ENCODE measurements at places on chromosomes 3 and 15. TPM values are rescaled to one million over a fixed set of nuclear protein-coding genes. Genes with fewer than 3 reads are reported as not detected.

DNA sequence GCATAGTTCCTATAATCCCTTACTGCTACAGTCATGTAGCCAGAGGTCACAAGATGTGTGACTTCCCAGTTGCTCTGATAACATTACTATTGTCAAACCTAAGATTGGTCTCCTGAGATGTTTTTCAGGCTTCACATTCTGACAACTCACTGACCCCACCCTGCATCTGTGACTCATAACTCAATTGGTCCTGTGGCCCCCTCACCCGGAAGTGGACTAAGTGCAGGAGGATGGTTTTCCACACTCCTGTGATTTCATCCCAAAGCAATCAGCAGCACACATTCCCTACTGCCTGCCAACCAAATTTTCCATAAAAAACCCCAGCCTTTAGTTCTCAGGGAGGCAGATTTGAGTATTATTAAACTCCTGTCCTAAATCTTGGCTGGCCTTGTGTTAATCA is 564.9 kb upstream of the ZNF385D start:
- H3K4me3 ChIP-seq, result no peak overlapping the region
- H3K27me3 ChIP-seq, result no peaks in the 10 kb centered on the region

DNA sequence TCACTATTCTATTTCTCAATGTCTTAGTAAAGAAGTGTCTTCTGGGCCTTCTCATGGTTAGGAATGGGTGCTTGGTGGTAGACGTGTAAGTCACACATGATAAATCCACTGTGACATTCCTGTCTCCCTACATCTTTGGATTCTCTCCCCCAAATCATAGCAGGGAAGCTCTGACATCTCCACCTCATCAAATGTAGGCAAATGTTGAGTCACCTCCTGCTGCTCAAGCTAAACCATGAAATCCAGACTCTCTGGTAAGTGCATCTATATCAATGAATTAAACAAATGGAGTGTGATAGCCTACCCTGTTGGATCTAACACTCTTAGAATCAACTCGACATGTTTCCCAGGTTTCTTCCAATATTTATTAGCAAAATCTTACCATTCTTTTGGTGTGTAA is 42.8 kb upstream of the RPL35A start:
- no peaks in the 10 kb centered on the region for H3K27me3 ChIP-seq
- peak overlapping the region; percentile 66 for H3K4me3 ChIP-seq
- H3K4me1 ChIP-seq, result peaks cover 19% of the 10 kb centered on the region
- no peak for DNase-seq
- H3K27ac ChIP-seq, result peak overlapping the region; percentile 90

GRCh38 chr15:70103880-70104626 is 6.3 kb upstream of the TLE3 start:
- H3K4me1 ChIP-seq, result peaks cover 21% of the 10 kb centered on the region
- no peak overlapping the region for H3K4me3 ChIP-seq
- DNase-seq, result no peak
- peaks cover 32% of the 10 kb centered on the region for H3K27me3 ChIP-seq
- no peak overlapping the region for H3K27ac ChIP-seq
- no peaks in the 10 kb centered on the region for H3K36me3 ChIP-seq

The LRRK1 gene
- 0.17 TPM for total RNA-seq

GRCh38 chr3:34364335-34364734 is 565.9 kb downstream of the PDCD6IP start:
- DNase-seq, result no peak
- H3K27me3 ChIP-seq, result peaks cover 2% of the 10 kb centered on the region
- H3K4me3 ChIP-seq, result no peak overlapping the region
- peaks cover 5% of the 10 kb centered on the region for H3K4me1 ChIP-seq
- no peak overlapping the region for H3K27ac ChIP-seq

The MESP2 gene
- not detected for total RNA-seq

The ANKRD63 gene
- total RNA-seq, result not detected

The BUB1B gene
- 19.4 TPM for total RNA-seq

The GATM gene
- 1.6 TPM for total RNA-seq

The GOLGA6L7 gene
- total RNA-seq, result not detected

The ACVR2B gene
- total RNA-seq, result 3.8 TPM

DNA sequence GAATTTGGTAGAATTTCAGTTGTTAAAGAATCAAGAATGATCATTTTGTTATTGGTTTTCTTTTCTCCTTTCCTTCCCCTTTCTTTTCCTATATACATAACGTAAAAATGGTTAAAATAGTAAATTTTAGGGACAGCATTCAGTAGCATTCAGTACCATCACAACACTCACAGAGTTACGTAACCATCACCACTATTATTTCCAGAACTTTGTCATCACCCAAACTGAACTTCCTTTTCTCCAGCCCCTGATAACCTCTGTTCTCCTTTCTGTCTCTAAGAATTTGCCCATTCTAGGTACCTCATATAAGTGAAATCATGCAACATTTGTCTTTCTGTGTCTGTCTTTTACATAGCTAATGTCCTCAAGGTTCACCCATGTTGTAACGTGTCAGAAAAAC is 165.3 kb downstream of the AKAP13 start:
- no peak overlapping the region for H3K27ac ChIP-seq
- no peaks in the 10 kb centered on the region for H3K36me3 ChIP-seq
- no peaks in the 10 kb centered on the region for H3K27me3 ChIP-seq
- no peak for DNase-seq

GRCh38 chr3:94065122-94065521 is 2.3 kb downstream of the NSUN3 start:
- no peaks in the 10 kb centered on the region for H3K27me3 ChIP-seq
- H3K4me3 ChIP-seq, result peak overlapping the region; percentile 98
- no peak for DNase-seq
- H3K36me3 ChIP-seq, result peaks cover 21% of the 10 kb centered on the region

DNA sequence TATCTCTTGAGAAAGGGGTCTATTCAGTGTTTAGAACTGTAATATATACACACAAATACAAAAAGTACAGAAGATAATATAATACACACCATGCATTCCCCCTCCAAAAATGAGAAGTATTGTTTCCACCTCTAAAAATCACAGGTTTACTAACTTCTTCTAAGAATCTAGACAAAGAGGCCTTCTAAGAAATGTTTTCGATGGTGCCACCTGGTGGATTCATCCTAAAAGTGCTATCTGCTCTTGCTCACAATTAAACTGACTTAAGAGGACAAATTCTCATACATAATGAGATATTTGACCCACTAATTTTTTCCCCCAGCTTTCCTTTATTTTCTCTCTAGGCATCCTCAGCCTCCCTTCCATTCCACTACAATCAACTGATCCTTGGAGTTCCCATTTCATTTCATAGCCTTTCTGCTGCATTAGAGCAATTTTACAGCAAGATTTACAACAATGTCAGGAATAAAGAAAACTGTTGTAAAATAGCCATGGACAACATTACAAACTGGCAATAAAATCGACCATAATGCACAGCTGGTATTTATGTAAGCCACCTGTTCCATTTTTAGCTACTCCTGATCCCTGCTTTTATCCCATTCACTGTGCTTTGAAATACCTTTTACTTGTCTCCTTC is 124.6 kb downstream of the ARRDC4 start:
- no peak overlapping the region for H3K4me3 ChIP-seq
- DNase-seq, result no peak
- peaks cover 6% of the 10 kb centered on the region for H3K36me3 ChIP-seq
- H3K4me1 ChIP-seq, result no peaks in the 10 kb centered on the region
- H3K27ac ChIP-seq, result no peak overlapping the region

DNA sequence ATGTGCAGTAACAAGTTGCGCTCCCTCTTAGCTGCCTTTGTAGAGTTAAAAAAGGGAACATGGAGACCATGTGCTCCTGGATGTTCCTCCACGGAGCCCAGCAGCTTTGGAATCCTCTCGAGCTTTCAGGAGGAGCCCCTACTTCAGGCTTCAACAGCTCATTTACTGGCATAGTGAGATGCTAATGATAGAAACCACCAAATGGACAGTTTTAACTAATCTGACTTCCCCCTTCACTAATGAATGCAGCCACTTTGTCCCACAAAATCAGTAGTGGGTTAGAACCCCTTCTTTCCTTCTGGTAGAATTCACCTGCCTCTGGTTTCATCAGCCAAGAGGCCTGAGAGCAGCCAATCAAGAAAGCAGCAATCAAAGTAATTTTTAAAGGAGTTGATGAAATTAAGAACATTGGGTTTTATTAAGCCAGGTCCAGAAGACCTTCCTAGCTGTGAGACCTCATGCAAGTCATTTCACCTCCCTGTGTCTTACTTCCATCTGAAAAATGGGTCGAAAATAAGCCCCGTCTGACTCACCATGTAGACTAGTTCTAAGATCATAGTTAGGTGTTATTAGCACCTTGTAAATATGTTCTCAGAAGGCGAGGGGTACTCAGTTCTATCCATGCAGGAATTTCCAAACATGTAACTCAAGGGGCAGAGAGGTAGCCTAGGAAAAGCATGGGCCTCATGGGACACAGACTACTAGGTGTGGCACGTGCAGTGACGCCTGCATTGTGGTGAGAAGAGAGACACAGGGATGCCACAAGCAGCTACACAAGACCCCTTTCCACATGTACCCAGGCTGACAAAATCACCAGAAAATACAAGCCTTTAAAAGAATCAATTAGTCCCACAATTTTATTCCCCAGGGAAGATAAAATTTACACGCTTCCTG is 179.7 kb upstream of the LPP start:
- no peak for DNase-seq
- no peaks in the 10 kb centered on the region for H3K36me3 ChIP-seq
- H3K27me3 ChIP-seq, result no peaks in the 10 kb centered on the region
- peaks cover 51% of the 10 kb centered on the region for H3K4me1 ChIP-seq

The GCNT3 gene
- not detected for total RNA-seq

- H3K27me3 ChIP-seq, result peaks cover 13% of the 10 kb centered on the region
- no peak overlapping the region for H3K27ac ChIP-seq
- no peak for DNase-seq
- no peaks in the 10 kb centered on the region for H3K36me3 ChIP-seq
Measured at GRCh38 chr3:138389144-138389601, 40.8 kb downstream of the MRAS start.

The SMAD3 gene
- total RNA-seq, result 47.4 TPM

The TRIM42 gene
- total RNA-seq, result not detected

DNA sequence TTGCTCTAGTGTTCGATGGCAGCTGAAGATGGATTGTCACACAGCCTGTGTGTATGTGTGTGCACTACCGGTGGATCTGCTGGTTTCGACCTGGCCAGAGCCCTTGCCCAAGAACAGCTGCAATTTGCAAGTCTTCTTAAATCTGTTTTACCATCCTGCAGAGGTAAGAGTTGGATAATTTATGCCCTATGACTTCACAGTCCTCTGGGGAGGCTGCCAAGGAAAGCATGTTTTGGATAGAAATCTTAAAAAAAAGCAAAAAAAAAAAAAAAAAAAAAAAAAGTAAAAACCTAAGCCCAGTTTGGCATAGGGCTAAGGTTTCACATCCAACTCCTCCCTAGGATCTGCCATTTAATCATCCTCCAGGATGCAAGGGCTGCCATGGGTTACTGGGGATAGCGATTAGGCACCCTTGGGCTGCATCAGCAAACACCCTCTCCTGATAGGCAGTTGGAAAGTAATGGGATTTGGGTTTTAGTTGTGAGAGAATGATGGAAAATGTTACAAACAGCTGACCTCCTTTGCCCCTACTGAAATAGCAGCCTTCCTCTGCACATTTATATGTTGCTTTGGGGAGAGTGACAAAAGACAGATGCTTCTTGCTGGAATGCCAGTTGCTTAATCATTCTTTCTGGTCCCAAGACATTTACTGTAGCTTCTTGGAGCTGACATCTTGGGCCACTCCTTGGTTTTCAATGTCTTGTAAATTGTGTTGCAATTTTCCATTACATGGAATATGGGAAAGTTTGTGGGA is 35.4 kb downstream of the CD200R1L start:
- DNase-seq, result no peak
- no peak overlapping the region for H3K4me3 ChIP-seq
- H3K36me3 ChIP-seq, result no peaks in the 10 kb centered on the region
- H3K4me1 ChIP-seq, result peaks cover 17% of the 10 kb centered on the region
- peaks cover 3% of the 10 kb centered on the region for H3K27me3 ChIP-seq

DNA sequence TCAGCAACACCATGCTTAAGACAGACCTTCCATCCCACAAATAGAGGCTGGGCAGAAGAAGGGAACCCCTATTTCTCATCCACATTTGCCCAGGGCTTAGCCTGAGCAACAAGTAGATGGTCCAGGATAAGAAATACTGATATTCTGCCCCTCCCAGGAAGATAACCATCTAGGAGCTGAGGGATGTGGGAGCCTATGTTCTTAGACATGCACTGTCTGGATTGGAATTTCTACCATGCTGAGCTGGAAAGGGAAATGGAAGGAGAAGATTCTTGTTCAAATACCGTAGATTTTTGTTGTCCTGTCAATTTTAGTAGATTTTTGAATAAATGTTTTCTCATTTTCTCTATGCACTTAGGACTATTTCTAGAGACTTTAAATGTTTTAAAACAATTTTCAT is 450.7 kb upstream of the SEMA6D start:
- DNase-seq, result no peak
- H3K4me1 ChIP-seq, result no peaks in the 10 kb centered on the region
- H3K4me3 ChIP-seq, result no peak overlapping the region
- H3K27me3 ChIP-seq, result no peaks in the 10 kb centered on the region
- H3K36me3 ChIP-seq, result peaks cover 8% of the 10 kb centered on the region
- H3K27ac ChIP-seq, result no peak overlapping the region

- peak overlapping the region; percentile 57 for H3K4me3 ChIP-seq
- peaks cover 39% of the 10 kb centered on the region for H3K4me1 ChIP-seq
- peak overlapping the region; percentile 43 for H3K27ac ChIP-seq
Measured at GRCh38 chr15:40407330-40407990, 1.9 kb downstream of the IVD start.

DNA sequence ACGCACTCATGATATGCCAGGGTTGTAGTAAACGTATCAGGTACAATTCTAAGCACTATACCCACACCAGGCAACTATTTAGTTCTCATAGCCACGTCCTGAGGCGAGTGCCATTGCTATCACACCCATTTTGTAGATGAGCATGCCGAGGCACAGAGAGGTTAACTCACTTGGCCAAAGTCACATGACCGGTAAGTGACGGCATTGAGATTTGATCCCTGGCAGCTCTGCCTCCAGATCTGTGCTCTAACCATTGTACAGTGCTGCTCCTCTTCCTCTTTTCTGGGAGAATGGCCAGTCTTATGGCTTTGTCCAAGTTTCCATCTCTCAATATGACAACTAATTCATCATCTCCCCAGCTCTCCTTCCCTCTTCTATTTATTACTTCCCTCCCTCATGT is 18.9 kb upstream of the ATP2B2 start:
- H3K27ac ChIP-seq, result no peak overlapping the region
- H3K27me3 ChIP-seq, result peaks cover 24% of the 10 kb centered on the region
- H3K4me1 ChIP-seq, result no peaks in the 10 kb centered on the region
- no peaks in the 10 kb centered on the region for H3K36me3 ChIP-seq

The NSUN3 gene
- total RNA-seq, result 22.3 TPM

DNA sequence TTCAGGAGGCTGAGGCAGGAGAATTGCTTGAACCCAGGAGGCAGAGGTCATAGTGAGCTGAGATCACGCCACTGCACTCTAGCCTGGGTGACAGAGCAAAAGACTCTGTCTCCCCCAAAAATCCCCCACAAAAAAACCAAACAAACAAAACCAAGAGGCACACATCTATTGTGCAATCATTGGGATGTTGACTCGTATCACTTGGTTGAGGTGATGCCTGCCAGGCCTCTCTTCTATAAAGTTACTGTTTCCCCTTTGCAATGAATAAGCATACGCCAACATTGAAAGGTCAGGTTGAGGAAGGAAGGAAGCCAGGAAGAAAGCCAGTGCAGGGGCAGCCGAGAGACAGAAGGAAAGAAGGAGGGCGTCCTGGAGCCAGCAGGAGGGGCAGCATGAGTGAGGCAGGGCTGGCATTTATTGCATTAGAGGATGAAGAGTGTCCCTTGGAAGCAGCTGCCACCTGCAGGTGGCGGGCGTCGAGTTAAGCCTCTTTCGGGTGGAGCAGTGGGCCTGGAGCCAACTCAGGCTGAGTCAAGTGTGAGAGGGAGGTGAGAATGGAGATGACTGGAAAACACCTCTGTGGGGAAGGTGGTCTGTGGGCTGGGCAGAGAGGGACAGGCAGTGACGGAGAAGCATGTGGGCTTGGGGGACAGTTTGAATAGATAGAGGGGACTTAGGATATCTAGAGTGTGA is 8.3 kb upstream of the CSPG4 start:
- H3K27ac ChIP-seq, result no peak overlapping the region
- H3K4me1 ChIP-seq, result peaks cover 12% of the 10 kb centered on the region
- no peaks in the 10 kb centered on the region for H3K36me3 ChIP-seq
- H3K27me3 ChIP-seq, result peaks cover 6% of the 10 kb centered on the region
- DNase-seq, result peak; percentile 61
